Neural progenitor cell (in vitro differentiated cells): ENCODE measurements at places on chromosomes 2 and 18. TPM values are rescaled to one million over a fixed set of nuclear protein-coding genes. Genes with fewer than 3 reads are reported as not detected.

DNA sequence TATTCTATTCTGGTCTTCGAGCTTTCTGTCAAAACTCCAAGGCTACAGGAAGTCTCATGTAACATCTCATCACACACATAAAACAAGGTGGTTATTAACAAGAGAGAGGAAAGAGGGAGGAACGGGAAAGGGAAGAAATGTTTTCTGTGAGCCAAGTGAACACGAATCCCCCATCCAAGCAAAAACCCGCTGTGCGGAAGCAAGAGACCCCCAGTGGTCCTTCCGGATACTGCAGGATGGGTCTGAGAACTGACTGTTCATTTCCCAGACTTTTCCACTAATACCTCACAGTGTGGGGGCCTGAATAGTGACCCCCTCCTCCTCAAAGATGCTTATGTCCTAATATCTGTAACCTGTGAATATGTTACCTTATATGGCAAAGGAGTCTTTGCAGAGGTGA lies 19.0 kb upstream of the DIPK1C start:
- DNase-seq = peak; percentile 72

DNA sequence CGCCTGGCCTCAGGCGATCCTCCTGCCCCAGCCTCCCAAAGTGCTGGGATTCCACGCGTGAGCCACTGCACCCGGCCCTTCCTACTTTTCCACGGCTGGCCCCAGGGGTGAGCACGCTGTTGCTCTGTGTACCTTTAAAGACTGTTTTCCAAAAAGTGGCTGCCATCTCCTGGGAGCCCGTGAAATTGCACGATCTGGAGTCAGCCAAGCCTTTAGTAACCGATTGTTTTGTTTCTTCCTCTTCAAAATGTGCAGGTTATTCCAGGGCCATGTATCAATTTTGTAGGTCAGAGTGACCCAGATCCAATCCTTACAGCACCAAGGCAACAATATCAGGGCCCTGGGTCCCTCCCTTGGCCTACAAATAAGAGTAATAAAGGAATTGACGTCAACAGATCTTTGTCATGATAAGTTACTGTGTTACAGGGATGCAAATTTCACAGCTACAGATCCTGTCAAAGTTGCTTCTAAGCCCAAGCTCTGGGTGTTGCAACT lies 135.6 kb upstream of the ZNF236 start:
- peak; percentile 73 for DNase-seq

- DNase-seq = no peak
Measured at GRCh38 chr18:58624011-58624410, 4.9 kb downstream of the ALPK2 start.

GRCh38 chr18:316393-316792 lies 48.5 kb upstream of the THOC1 start:
- DNase-seq = no peak

- no peak for DNase-seq
Measured at GRCh38 chr2:129229830-129230441, 749.5 kb upstream of the RAB6C start.

- DNase-seq = no peak
Measured at GRCh38 chr18:43662657-43663056, 385.4 kb upstream of the SYT4 start.

DNA sequence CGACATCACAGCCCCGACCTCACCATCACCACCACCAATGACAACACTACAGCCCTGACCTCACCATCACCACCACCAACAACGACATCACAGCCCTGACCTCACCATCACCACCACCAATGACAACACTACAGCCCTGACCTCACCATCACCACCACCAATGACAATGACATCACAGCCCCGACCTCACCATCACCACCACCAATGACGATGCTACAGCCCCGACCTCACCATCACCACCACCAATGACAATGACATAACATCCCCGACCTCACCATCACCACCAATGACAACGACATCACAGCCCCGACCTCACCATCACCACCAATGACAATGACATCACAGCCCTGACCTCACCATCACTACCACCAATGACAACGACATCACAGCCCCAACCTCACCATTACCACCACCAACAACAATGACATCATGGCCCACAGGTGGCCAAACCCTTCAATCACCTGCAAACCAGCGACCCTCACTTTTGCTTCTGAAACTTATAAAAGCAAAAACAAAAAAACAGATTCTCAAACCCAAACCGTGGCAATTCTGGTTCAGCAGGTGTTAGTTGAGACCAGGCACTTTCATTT lies 70.7 kb upstream of the TMEM18 start:
- no peak for DNase-seq

- DNase-seq = no peak
Measured at GRCh38 chr2:171325886-171326585, 107.8 kb downstream of the METTL8 start.

GRCh38 chr2:50646226-50646625 lies 385.7 kb downstream of the NRXN1 start:
- no peak for DNase-seq

GRCh38 chr2:241741016-241741415 lies 6.6 kb downstream of the D2HGDH start:
- no peak for DNase-seq

DNA sequence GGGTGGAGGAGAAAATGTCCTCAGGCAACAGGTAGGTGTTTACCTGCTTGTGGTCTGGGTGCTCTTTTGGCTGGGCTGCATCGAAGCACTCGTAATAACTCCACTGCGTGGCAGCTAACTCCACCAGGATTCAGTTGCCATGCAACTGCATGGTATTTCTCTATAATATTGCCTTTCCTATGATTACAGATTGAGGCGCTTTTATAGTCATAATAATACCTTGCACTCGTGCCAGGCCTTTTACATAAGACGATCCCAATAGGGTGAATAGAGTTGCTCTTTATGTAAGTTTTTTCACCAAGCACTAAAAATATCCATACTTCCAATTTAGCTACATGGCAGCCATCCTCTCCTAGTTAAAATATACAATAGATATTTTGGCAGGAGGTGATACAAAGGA lies 19.7 kb upstream of the NYAP2 start:
- no peak for DNase-seq

DNA sequence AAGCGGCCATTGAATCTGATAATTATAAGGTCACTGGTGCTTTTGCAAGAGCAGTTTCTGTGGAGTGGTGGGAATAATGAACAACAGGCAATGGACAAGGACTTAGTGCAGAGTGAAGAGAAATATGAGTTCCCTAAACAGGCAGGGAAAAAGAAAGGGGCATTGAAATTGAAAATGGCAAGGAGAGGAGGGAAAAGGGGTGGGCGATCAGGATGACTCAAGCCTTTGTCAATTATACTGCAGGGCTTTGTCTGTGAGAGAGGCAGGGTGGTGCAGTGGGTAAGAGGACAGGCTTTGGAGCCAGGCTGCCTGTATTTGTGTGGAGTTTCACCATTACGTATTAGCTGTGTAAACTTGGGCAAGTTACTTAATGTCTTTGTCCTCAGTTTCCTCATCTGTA lies 29.5 kb upstream of the PAIP2B start:
- DNase-seq = no peak

GRCh38 chr2:68765739-68766375 lies 31.2 kb downstream of the ARHGAP25 start:
- DNase-seq = no peak

GRCh38 chr18:27164905-27165304 lies 20.2 kb downstream of the CHST9 start:
- DNase-seq = no peak

Gene PTPN4
- total RNA-seq = 51.8 and 52.1 TPM in 2 replicates

Gene PARD3B
- 2.0 and 8.4 TPM in 2 replicates for total RNA-seq

Gene ANKRD23
- total RNA-seq = 10.8 and 11.4 TPM in 2 replicates

Gene AOX1
- 5.7 and 6.2 TPM in 2 replicates for total RNA-seq

Gene DLGAP1
- total RNA-seq = 16.9 and 18.5 TPM in 2 replicates

Gene PRKAG3
- total RNA-seq = not detected in 2 replicates
